ENCODE measurements at places on chromosomes 4 and X. TPM values are rescaled to one million over a fixed set of nuclear protein-coding genes. Genes with fewer than 3 reads are reported as not detected.

DNA sequence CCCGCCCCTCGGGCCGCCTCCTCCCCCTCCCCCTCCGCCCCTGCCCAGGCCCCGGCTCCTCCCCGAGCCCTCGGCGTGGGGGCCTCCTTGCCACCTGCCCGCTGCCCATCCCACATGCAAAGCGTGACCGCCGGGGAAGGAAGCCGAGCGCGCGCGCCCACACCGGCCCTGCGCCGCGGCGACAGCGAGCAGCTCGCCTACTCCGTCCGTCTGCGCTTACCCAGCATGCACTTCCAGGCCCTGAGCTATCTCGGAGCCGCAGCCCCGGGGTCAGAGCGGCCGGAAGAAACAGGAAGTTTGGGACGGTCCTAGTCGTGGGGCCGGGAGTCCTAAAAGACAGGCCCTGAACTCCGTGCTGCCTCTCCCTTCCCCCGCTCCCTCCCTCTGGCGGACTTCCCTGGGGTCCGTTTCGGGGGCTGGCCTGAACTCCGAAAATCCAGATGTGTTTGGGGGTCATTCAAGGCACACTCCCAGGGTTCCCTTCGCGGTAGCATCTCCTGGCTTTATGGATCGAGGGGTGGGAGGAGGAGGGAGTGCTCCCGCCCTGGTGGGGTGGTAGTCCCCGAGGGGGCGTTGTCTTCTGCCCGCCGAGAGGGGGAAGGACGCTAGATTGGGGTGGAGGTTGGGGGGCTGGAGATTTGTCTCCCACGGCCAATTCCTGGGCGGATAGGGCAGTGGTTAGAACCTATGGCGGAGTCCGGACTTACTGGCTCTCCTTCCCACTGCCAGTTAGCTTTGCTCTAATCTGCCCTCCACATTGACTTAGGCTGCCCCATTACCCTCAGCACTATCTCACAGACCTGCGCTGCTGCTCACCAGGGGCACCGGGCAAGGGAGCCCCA, 25.0 kb upstream of the BCORL1 start:
- no peak for DNase-seq

GRCh38 chrX:130719413-130719812, 183.6 kb downstream of the ENOX2 start:
- no peak for DNase-seq

DNA sequence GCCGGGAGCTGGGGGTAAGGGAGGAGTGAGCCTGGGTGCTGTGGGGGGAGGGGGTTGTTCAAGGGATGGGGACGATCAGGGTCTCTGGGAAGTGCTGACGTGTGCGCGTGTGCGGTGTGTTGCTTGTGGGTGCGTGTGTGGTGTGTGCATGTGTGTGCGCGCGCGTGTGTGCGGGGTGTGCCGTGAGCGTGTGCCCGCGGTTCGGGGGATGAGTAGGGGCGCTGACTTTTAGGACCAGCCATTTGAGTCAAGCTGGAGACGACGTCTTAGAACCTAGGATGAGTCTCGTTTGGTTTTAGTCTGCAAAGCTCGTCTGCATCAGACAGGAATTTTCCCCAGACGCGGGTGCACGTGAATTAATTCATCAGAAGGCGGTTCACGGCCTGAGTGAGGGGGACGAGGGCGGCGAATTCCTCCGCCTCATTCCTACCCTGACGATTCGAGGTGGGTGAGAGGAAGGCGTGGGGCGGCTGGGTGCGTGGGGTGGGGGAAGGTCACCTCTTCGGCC, 950 bp upstream of the TMEM271 start:
- no peak for DNase-seq

- DNase-seq = no peak
Observed at GRCh38 chr4:150570862-150571261, 11.1 kb upstream of the MAB21L2 start.

DNA sequence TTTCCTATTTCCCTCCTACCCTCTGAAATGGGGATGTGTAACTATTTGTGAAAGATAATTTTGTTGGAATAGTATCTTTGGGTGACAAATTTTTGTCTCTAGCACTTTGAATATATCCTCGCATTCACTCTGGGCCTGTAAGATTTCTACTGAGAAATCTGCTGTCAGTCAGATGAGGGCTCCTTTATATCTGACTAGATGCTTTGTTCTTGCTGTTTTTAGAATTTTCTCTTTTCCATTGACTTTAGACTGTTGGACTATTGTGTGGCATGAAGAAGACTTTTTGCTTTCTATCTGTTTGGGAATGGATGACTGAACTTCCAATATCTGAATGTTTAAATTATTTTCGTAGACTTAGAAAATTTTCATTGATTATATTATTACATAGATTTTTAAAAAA, 54.2 kb upstream of the GRID2 start:
- DNase-seq = no peak

The KANTR gene
- total RNA-seq = 6.6 TPM

The PRAF2 gene
- 58.3 TPM for total RNA-seq

The AMOT gene
- 7.1 TPM for total RNA-seq

Data from chondrocyte (in vitro differentiated cells).